ENCODE measurements at places on chromosomes 13 and 19. TPM values are rescaled to one million over a fixed set of nuclear protein-coding genes. Genes with fewer than 3 reads are reported as not detected.

The PEPD gene
- polyA plus RNA-seq, result 79.8 TPM

The SPACA4 gene
- not detected for polyA plus RNA-seq

The TICAM1 gene
- 5.9 TPM for polyA plus RNA-seq

The PRX gene
- polyA plus RNA-seq, result 2.4 TPM

The DLL3 gene
- polyA plus RNA-seq, result not detected

The TMEM238 gene
- polyA plus RNA-seq, result not detected

The EFNA2 gene
- polyA plus RNA-seq, result not detected

The GPR12 gene
- polyA plus RNA-seq, result 0.03 TPM

The FCER2 gene
- polyA plus RNA-seq, result 0.39 TPM

The RGL3 gene
- 30.4 TPM for polyA plus RNA-seq

The ZIM2 gene
- polyA plus RNA-seq, result 0.12 TPM

The SMIM24 gene
- polyA plus RNA-seq, result 1.2 TPM

The ZSWIM4 gene
- 3.4 TPM for polyA plus RNA-seq

The FPR3 gene
- polyA plus RNA-seq, result 0.67 TPM

The CBY2 gene
- polyA plus RNA-seq, result not detected

The TSPAN16 gene
- polyA plus RNA-seq, result not detected

The C19orf18 gene
- 0.56 TPM for polyA plus RNA-seq

The CLEC11A gene
- 11.4 TPM for polyA plus RNA-seq

The DIRAS1 gene
- 6.8 TPM for polyA plus RNA-seq

The LHB gene
- polyA plus RNA-seq, result 0.62 TPM

The FFAR3 gene
- polyA plus RNA-seq, result 0.46 TPM

The CDX2 gene
- polyA plus RNA-seq, result 0.28 TPM

The HSH2D gene
- 0.56 TPM for polyA plus RNA-seq

The ZNF223 gene
- 1.5 TPM for polyA plus RNA-seq

The ZNF30 gene
- 1.4 TPM for polyA plus RNA-seq

The SIAH3 gene
- not detected for polyA plus RNA-seq

The NKPD1 gene
- 0.11 TPM for polyA plus RNA-seq

The GJA3 gene
- 0.06 TPM for polyA plus RNA-seq
